ENCODE measurements at places on chromosomes 2 and 18.

GRCh38 chr2:4140281-4140970 lies 437.1 kb downstream of the DCDC2C start:
- DNase-seq, result peak; percentile 14

- no peak for DNase-seq
These were observed 369.7 kb downstream of the OSR1 start for GRCh38 chr2:18988631-18989232.

GRCh38 chr2:118047380-118047826 lies 33.5 kb upstream of the CCDC93 start:
- no peak for DNase-seq

GRCh38 chr18:23645568-23646175 lies 17.0 kb downstream of the ANKRD29 start:
- no peak for DNase-seq

- no peak for DNase-seq
These were observed 92.7 kb upstream of the KLF7 start for GRCh38 chr2:207258263-207258991.

- DNase-seq, result no peak
These were observed 39.4 kb downstream of the MAP4K4 start for GRCh38 chr2:101736861-101737291.
